ENCODE measurements at places on chromosomes 3 and 15. TPM values are rescaled to one million over a fixed set of nuclear protein-coding genes. Genes with fewer than 3 reads are reported as not detected.

The MB21D2 gene
- 5.5 TPM for total RNA-seq

DNA sequence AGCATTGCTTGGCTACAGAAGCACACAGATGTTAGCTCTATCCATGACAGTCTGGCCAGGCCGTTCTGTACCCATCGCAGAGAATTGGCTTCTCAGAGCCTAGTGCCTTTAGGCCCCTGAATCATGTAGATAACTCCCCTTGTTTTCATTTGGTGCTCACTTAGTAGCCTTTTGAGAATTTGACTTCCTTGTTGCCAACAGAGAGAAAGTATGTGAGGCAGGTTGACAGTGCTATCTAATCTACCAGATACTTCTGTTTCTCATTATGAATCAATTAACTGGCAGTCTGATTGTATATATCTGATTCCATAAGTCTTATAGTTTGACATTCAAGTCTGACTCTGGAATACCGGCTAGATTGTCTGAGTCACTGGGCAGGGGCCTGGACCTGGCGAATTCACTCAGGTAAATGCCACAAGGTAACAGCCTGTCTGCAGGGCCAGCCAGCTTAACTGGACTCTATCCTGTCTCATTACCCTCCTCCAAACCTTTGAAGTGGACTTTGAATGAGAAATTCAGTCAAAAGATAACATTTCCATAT is 160.2 kb downstream of the GHSR start:
- DNase-seq = no peak

DNA sequence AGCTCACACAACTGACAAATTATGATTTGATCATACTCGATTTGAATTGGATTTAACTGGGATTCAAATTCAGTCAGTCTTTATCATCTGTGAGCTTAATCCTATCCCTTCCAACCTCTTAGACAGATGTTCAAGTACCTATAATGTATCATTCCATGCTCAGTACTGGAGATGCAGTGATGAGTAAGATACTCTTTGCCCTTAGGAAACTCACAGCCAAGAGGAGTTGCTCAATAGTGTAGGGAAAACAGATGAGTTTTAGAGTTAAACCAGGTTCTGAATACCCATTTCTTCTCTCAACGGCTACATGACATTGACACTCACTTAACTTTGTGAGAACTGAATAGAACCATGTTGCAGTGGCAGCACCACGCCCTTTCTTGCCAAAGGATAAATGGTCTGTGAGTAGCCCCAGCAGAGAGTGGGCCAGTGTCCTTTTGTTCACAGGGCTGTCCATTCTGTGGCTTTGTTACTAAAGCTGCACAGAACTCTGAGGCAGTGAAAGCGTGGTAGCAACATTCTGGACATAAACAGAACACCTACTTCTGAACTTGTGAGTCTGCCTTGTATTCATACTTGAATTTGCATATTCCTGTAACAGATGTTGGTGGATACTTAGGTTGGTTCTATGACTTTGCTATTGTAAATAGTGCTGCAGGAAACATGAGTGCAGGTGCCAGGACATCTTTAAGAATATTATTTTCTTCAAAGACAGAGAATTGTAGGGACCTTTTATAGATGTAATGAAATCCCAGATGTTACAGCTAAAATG is 91.6 kb downstream of the RASA2 start:
- DNase-seq = no peak

The RAB43 gene
- 96.9 TPM for total RNA-seq

- DNase-seq = no peak
These were observed 66.0 kb downstream of the MYO1E start for GRCh38 chr15:59306520-59307164.

DNA sequence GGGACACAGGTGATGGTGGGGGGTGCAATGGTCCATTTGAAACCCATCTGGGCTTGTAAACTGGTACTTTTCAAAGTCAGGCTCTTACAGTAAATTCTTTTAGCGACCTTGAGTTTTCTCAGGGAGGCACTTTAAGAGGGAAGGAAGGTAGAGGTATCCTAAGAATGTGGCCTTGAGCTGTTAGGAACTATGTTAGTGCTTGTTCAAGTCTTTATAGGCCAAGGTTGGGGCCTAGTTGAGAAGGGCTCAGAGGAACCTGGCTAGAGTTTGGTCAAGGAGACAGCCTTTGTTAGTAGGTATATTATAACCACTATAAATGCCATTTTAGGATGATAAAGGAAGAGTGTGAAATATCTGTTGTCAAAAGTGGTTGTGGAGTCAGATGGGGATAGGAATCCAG is 9.2 kb upstream of the CCK start:
- DNase-seq = no peak

DNA sequence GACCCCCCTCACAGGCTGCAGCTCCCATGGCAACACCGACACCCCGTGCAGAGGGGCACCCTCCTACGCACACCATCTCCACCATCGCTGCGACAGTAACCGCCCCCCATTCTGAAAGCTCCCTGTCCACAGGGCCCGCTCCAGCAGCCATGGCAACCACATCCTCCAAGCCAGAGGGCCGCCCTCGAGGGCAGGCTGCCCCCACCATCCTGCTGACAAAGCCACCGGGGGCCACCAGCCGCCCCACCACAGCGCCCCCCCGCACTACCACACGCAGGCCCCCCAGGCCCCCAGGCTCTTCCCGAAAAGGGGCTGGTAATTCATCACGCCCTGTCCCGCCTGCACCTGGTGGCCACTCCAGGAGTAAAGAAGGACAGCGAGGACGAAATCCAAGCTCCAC is 19.9 kb upstream of the BFSP2 start:
- no peak for DNase-seq
